Fibroblast of lung (primary cell): ENCODE measurements at places on chromosomes 6 and 20. TPM values are rescaled to one million over a fixed set of nuclear protein-coding genes. Genes with fewer than 3 reads are reported as not detected.

DNA sequence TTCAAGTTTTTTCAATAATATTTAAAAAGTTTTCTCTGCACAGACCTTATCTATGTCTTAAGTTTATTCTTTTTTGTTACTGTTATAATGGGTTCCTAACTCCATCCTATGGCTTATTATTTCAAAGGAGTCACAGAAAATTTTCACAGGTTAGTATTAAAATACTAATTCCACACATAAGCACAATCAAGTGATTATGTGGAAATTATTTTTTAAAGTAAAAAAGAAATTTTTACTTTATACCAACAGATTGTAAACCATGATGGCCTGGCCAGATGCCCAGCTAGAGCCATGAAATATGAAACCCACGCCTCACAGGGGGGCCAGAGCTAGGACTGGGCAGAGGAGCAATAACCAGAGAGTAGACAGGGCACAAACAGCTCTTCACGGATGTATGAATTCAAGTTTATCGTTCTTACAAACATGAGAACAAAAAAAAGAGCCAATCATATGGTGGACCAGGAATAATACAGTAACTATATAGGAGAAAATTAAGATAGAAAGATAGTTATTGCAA lies 34.0 kb downstream of the NUDT3 start:
- H3K4me3 ChIP-seq, result no peak overlapping the region
- H3K27ac ChIP-seq, result no peak overlapping the region
- peak; percentile 83 for DNase-seq
- H3K4me1 ChIP-seq, result no peaks in the 10 kb centered on the region
- H3K36me3 ChIP-seq, result no peaks in the 10 kb centered on the region

DNA sequence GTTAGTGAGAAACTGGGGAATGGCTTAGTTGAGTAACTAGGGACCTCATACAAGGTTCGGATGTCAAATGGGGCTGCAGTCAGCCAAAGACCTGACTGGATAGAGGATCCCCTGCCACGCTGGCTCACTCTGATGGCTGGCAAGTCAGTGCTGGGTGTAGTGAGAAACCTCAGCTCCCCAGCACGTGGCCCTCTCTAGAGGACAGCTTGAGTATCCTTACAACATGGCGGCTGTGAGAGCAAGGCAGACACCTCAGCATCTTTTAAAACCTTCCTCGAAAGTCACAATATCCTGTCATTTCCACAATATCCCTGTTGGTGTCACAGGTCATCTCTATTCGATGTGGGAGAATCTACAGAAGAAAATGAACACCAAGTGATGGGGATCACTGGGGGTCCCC lies 26.7 kb upstream of the IPCEF1 start:
- peaks cover 4% of the 10 kb centered on the region for H3K4me1 ChIP-seq
- H3K4me3 ChIP-seq, result no peak overlapping the region
- H3K36me3 ChIP-seq, result no peaks in the 10 kb centered on the region

DNA sequence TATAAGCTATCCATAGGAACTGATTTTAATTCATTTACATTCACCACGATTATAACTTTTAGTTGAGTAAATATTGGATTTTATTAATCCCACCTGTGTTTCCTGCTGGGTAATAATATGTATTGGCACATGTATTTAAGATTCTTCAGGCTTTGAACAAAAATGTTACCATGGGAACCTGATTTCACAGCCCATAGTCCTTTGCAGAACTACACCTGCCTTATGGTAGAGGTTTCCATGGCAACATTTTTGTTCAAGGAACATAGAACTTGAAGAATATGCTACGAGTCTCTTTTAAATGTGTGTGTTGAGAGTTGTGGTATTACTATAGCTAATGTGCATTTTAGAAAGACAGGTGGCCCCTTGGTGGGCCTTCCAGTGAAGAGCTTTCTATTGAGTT lies 317.4 kb downstream of the SAMD5 start:
- H3K27ac ChIP-seq, result no peak overlapping the region
- H3K27me3 ChIP-seq, result no peaks in the 10 kb centered on the region
- H3K36me3 ChIP-seq, result no peaks in the 10 kb centered on the region
- no peak overlapping the region for H3K4me3 ChIP-seq

DNA sequence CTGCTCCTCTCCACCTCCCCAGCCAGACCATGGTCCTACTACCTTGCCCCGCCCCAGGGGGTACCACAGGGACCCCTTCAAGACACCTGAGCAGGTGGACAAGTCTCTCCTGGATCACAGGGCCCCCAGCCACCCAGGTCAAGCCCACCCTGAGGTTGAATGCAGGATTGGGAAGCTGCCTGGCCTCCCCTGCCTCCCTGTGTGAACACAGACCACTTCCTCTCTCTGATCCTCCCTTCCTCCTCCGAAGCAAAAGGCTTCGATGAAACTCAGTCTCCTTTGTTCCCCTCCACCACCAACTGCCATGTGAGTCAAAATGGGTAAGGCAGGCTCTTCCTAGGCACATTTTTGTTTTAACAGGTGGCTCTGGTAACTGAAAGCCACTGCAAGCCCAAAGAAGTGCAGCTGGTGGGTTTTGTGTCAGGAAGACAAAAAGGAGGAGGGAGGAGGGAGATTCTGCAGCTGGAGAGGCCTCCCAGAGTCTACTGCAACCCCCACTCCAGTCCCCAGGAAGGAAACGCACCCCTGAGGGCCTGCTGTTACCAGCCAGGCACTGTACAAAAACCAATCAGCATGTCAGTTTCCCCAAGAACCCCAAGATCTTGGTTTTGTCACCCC lies 5.4 kb downstream of the ADA start:
- H3K27ac ChIP-seq, result no peak overlapping the region
- no peaks in the 10 kb centered on the region for H3K36me3 ChIP-seq
- no peak overlapping the region for H3K4me3 ChIP-seq

- peak overlapping the region; percentile 81 for H3K27ac ChIP-seq
- no peaks in the 10 kb centered on the region for H3K27me3 ChIP-seq
- H3K36me3 ChIP-seq, result no peaks in the 10 kb centered on the region
- peak overlapping the region; percentile 93 for H3K4me3 ChIP-seq
Measured at GRCh38 chr6:136790411-136791295, 1.6 kb downstream of the MAP3K5 start.

The PPIL4 gene
- total RNA-seq, result 37.5 and 41.1 TPM in 2 replicates

GRCh38 chr6:64955435-64955848 lies 751.6 kb downstream of the EYS start:
- no peak for DNase-seq
- no peak overlapping the region for H3K27ac ChIP-seq
- H3K4me3 ChIP-seq, result no peak overlapping the region
- no peaks in the 10 kb centered on the region for H3K4me1 ChIP-seq
- no peaks in the 10 kb centered on the region for H3K27me3 ChIP-seq

The IL20RA gene
- total RNA-seq, result 0.33 and 0.77 TPM in 2 replicates

The GSTA3 gene
- not detected in 2 replicates for total RNA-seq

- peak; percentile 90 for DNase-seq
- no peaks in the 10 kb centered on the region for H3K4me1 ChIP-seq
- H3K4me3 ChIP-seq, result no peak overlapping the region
- H3K27ac ChIP-seq, result no peak overlapping the region
Measured at GRCh38 chr6:82862543-82862942, 203.1 kb downstream of the UBE3D start.

- H3K4me1 ChIP-seq, result peaks cover 2% of the 10 kb centered on the region
- no peak overlapping the region for H3K27ac ChIP-seq
- no peaks in the 10 kb centered on the region for H3K27me3 ChIP-seq
- H3K36me3 ChIP-seq, result no peaks in the 10 kb centered on the region
Measured at GRCh38 chr6:170028629-170029345, 262.1 kb downstream of the DLL1 start.

DNA sequence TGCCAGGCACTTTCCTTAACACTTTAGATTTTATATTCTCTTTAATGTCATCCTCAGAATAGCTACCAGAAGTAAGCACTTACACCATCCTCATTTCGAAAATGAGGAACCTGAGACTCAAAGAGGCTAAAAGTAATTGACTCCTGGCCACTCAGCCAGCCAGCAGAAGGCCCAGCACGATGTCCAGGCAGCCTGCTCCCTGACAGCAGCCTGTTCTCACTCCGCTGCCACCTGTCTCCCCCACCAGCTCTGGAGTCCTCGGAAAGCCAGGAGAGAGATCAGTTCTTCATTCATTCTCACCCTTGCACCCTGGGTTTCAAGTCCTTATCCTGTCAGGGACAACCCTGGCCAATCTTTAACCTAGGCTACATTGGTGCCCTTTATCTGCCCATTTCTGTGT lies 174.0 kb downstream of the SASH1 start:
- no peak overlapping the region for H3K27ac ChIP-seq
- no peak for DNase-seq
- no peaks in the 10 kb centered on the region for H3K27me3 ChIP-seq
- H3K4me1 ChIP-seq, result peaks cover 19% of the 10 kb centered on the region
